BJ (cell line): ENCODE measurements at places on chromosomes 16 and 17.
A peak's percentile ranks its signal among the peaks of the same experiment; 100 is the strongest.

GRCh38 chr17:67082107-67082506, 37.8 kb downstream of the CACNG1 start:
- no peak for DNase-seq

- no peak for DNase-seq
Measured at GRCh38 chr16:88539261-88539651, 30.9 kb upstream of the ZC3H18 start.

- peak; percentile 9 for DNase-seq
Measured at GRCh38 chr17:67759355-67760171, 41.8 kb downstream of the NOL11 start.

DNA sequence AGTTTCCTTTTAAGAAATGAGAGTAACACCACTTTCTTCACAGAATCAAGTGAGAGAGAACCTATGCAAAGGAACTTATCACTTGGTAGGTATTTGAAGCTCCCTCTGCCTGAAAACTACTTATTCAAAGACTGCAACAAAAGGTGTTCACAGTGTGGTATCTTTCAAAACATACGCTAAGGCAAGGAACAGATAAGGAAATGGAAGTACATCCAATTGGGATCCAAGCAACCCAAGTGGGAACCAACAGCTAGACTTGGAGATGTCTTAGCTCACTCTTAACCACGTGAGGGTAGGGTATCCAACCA, 431 bp upstream of the PPM1E start:
- DNase-seq: no peak

DNA sequence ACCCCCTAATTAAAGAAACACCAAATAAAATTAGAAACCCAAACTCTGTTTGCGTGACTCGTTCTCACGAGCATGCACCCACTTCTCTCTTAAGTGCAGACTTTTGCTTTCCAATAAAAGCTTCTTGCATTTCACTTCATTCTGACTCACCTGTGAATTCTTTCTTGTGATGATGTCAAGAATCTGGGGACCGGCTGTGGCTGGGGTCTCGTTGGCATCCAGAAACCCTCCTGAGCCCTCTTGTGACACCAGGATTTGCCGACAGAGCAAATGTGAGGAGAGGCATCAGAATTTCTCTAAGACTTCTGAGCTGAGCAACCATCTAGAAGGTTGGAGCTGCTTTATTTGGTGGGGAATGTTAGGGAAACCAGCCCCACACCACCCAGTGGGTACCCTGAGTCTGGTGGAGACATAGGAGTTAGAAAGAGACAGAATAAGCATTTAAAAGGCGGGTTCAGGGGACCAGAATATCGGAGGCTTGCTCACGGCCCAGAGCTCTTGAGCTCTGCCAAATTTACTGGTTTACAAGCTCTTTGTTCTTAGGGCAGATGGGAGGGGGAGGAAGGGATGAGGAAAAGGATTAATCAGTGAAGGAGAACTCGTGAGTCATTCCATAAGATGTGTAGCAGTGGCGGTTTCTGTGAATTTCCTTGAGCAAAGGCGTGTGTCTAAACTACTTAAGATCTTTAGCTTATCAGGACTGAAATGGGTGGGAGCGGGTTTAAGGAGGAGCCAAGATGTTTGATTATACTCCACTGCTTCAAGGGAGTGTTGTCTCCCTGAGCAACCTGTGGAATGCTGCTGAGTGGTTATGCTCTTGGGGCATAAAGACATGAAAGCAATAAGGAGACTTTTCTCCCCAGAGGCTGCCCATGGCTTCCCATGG, 24.2 kb upstream of the TMC5 start:
- no peak for DNase-seq
